Spinal cord (tissue), 10 donors: ENCODE measurements at places on chromosomes 1 and 21.

GRCh38 chr1:67489643-67490042, 59.4 kb upstream of the SERBP1 start:
- no peak for DNase-seq

- DNase-seq: no peak
Measured at GRCh38 chr1:89528382-89528780, 3.8 kb downstream of the LRRC8B start.

DNA sequence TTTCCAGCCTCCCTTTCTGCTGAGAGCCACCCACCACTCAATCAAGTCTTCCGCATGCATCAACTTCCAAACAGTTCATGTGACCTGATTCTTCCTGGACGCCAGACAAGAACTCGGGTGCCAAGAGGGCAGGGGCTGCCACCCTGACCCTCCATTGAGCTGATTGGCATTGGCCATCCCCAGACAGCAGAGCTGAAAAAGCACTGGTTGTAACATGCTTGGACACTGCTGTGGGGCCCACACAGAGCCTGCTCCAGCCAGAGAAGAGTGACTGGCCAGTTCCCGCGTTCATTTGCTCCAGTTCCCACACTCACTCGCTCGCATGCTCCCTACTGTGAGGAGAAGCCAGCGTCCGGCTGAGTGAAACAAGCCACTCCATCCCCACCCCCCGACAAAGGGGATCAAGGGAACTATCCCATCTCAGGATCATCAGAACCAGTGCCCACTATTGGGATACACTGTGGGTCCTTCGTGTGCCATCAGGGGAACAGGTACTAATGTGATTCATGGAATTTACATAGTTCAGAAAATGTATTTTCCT, 420.3 kb downstream of the NPHP4 start:
- no peak for DNase-seq

DNA sequence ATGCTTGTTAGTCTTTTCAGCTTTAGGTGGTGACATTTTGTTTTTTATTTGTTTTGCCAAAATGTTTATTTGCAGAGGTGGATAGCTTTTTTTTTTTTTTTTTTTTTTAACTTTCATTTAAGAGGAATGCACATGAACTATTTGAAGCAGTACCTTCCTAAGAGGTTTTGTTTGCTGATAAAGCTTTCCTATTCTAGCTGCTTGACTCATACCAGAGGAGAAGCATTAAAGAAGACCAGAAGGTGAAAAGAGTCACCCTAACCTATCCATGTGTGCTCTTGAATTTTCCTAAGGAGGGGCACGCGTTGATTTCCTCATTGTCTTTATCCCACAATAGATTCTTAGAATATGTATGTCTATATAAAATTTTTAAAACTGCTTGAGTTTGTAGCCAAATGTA, 57.7 kb downstream of the PRDM2 start:
- no peak for DNase-seq

DNA sequence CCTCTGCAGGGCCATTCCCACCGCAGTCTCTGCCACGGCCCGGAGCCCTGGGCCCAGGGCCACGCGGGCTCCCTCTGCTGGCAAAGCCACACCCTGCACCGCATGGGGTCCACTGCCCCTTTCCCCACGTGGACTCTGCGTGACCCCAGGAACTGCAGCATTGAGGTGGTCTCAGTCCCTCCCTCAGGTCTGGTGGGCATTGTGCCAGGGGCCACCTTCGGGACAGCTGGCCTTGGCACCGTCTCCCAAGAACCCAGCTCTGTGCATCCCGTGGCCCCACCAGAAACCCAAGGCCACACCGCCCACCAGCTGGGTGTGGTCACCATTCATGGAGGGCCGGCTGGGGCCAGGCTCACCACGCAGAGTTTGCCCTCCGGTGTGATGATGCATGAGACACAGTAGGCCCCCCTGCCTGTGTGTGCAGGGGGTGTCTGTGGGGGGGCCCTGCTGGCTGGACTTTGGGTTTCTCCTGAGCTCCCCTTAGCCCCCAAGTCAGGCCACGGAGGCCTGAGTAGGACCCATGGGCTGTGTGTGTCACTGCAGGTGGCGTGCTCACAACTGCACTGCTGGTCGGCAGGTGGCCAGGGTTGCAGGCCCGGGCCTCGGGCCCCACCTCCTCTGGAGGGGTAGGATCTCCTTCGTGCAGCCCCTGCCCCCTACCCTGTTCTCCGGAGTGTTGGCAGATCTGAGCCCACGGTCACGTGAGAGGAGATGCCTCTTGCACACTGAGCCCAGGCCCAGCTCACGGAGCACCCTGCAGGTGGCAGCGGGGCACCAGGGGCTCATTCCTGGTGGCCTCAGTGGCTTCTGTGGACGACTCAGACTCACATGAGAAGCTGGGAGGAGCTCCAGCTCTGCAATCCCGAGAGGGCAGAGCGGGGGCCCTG, 5.8 kb downstream of the VWA1 start:
- DNase-seq: no peak

GRCh38 chr21:40447016-40447415, 399.9 kb downstream of the DSCAM start:
- no peak for DNase-seq

DNA sequence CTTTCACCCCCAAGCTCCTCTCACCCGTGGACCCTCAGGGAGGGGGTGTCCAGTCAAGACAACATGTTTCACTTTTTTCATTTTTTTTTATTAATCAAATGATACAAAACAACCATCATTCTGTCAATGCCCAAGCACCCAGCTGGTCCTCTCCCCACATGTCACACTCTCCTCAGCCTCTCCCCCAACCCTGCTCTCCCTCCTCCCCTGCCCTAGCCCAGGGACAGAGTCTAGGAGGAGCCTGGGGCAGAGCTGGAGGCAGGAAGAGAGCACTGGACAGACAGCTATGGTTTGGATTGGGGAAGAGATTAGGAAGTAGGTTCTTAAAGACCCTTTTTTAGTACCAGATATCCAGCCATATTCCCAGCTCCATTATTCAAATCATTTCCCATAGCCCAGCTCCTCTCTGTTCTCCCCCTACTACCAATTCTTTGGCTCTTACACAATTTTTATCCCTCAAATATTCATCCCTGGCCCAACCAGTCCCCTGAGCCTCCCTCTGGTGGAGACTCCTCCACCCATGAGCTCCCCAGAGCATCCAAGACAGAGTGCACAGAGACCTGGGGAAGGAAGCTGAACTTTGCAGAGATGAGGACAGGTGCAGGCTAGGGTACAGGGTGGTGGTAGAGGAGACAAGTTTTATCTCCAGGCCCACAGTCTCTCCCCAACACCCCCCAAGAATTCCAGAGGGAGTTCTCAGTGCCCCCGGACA, 1.4 kb upstream of the S100A16 start:
- no peak for DNase-seq

DNA sequence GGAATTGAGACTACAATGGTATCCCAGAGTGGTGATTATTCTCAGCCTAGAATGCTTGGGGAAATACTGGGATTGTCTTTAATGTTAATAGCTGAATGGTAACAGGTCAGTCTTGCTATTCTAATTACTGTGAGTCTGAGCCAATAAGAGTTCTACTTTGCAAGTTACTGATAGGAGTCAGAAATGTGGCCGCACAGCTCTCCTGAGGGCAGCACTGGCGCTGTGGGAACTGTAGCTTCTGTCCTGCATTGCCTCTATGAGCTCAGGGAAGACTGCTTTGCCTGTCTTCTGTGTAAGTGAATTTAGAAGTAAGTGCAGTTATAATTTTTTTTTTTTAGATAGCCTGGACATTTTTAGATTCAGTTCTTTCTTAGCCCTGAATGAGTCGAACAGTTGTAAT, 10.0 kb upstream of the VAMP3 start:
- DNase-seq: no peak

DNA sequence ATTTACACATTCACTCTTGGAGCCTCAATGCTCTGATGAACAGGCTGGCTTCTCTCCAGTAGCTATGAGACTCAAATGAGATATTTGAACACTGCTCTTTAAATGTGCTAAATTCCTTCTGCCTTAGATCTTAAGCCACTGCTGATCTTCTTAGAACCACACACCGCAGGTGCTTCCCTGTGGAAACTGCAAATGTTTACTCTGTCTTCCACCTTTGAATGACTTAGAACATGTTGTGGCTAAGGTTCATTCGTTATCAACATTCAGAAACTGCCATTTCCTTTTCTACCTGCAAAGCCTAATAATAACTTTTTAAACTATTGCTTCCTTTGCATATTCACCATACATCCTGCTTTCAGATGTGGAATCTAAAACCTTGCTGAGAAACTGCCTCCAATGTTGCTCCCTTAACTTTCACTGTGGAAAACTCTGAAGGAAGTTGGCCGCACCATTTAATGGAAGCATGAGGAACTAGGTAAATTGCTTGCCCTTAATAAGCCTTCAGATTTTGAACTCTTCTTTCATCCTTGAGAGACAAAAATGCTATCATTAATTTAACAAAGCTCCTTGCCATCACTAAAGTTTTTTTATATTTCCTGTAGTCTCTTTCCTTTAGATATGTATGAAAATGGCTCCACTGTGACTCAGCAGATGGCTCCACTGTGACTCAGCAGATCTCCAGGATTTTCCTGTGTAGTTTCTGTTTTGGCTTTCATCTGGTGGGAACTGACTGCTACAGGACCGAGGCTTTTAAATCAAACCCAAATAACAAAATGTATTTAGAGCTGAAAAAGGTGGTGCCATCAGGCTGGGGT, 143.8 kb downstream of the TNFSF18 start:
- DNase-seq: no peak

DNA sequence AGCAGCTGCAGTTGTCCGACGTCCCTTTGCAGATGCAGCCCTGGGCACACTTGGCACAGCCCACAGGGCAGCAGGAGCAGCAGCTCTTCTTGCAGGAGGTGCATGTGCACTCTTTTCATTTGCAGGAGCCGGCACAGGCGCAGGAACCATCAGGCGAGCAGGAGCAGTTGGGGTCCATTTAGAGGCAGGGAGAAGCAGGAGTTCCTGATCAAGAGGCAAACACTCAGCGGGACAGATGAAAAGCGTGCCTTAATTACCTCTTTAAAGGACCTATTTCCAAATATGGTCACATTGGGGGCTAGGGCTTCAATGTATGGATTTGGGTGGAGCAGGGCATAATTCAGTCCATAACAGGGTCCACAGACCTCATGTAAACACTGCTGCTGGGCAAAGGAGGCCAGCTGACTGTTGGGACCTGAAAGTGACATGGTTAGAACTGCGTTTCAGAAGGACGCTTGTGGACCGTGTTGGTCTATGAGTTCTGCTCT, 4.3 kb upstream of the CPLANE2 start:
- no peak for DNase-seq

DNA sequence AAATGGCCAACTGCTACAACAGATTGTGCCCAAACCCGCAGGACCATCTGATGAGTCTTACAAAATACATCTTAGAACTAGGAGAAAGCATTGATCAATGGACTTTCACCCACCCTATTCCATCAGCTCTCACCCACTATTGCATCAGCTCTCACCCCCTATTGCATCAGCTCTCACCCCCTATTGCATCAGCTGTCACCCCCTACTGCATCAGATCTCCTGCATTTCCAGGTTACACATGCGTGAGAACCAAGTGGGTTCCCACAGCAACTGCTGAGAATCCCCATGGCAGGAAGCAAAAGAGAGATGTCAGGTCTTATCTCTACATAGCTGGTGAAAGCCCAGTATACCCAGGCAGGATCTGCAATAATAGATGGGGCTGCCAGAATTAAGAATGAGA, 533.5 kb downstream of the LTN1 start:
- DNase-seq: no peak

DNA sequence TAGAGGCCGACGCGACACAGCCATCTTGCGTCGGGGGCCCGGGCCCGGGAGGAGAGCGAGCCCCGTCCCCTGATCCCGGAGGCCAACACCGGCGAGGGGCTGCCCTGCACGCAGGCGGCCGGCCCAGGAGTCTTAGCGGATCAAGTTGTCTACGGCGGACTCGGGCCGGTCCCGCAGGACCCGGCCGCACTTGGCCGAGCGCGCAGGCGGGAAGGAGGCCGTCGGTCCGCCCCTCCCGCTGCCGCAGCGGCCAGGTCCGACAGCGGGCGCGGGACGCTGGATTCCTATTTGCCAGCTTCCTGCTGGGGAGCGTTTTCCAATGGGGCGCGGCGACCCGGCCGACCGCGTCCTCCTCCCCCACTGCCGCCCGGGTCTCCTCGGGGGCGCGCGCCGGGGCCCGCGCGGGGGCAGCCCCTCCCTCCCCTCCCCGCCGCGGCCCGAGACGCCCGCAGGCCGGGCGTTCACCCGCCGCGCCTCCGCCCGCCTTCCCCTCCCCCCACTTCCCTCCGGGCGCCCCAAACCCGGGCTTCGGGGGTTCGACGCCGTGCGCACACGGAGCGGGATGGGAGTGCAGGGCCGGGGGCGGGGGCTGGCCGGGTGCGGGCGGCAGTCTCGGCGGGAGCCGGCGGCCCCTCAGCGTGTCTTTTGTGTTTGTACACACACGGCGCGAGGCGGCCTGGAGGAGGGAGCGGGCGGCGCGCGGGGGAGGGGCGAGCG, 517 bp upstream of the H3-3A start:
- no peak for DNase-seq

GRCh38 chr1:21647431-21648351, 21.5 kb downstream of the RAP1GAP start:
- DNase-seq: no peak

GRCh38 chr1:153565529-153566374, at the start of gene S100A2:
Gene S100A2 (minus strand): TSS chr1:153565844. CDS start chr1:153563877, 1,967 bp downstream.
- DNase-seq: no peak

DNA sequence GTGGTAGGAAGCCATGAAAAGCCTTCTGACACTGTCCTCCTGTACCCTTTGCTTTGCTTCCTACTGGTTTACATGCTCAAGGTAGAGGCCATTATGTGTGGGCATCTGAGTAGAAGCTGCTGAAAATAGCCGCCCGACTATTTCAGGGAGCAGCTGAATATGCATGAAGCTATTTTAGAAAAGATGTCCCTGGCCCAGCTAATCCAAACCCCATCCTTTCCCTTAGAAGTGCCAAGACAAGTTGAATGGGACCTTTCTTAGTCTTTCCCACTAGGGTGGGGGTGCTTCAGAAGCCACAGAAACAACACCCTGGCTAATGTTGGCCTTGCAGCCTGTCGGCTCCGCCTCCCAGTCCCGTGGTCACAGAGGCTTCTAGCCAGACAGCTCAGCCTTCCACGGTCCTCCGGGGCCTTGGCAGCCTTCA, 205.1 kb upstream of the EDN2 start:
- DNase-seq: no peak

DNA sequence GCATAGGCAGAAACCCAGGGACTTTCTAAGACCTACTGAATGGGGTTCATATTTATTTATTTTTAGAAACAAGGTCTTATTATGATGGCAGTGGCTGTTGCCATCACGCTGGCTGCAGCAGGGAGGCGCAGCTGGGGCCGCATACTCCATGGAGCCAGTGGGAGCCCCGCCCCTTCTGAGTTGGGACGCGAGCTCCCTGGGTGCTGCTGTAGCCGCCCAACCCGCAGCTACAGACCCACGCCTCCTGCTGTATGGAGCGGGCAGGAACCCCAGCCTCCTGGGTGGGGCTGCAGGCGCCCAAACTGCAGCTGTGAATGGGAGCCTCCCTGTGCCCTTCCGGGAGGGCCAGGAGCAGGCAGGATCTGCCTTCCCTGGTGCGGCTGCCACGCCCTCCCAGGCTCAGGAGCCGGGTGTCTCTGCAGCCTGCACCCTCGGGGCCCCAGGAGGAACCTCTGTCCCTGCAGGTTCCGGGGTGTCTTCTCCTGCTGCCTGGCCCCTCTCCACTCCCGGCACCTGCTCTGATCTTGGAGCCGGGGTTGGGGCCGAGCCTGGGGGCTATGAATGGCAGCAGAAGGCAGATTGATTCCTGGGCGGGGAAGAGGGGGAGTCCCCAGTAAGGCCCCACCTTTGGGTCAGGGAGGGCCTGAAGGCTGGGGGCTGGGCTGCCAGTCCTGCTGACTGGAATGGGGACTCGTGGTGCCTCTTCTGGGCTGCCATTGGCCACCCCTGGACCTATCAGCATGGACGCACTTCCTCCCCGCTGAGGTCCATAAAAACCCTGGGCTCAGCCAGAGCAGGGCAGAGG, 66.5 kb upstream of the LRRN2 start:
- no peak for DNase-seq
